ENCODE measurements at places on chromosomes 2 and 18.

DNA sequence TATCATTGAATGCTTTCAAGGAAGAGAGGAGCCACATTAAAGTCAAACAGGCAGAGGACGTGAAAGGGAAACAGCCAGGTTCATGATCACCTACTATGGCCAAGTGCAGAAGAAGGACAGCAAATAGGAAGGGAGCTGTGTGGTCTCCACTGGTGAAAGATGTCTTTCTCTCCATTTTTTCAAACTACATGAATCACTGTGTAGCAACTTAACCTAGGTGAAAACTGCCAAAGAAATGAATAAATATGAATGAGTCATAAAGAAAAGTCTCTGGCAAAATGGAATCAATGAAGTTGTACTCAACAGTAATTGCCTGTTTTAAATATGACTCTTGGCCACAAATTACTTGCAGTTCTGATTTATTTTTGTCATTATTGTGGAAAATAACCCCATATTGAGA lies 452.6 kb upstream of the PKDCC start:
- no peak for DNase-seq

GRCh38 chr18:3384664-3385563 lies 65.1 kb upstream of the TGIF1 start:
- DNase-seq = no peak

DNA sequence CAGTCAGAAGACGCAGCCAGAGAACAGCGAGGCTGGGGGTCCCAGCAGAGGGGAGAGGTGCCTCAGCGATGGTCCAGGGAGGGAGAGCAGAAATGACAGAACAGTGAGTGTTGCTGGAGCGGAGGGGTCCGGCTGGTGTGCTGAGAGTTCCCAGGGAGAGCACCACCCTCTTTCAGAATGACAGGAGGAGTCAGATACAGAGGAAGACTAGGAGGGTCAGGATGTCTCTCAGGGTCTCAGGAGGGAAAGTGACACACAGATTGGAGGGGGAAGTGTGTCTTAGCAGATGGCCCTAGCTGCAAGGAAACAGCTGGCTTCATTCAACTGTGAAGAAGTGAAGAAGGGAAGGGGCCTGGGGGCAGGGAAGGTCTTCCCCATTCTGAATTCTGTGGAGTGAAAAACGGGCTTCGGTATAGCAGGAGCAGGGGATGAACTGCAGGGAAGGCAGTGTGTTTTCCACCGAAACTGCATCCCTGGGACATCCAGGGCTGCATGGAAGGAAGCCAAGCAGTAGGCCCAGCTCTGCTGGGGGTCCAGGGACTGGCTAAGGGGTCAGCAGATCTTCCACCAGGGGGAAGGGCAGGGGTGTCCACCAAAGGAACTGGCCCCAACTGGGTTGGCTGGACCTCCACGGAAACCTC lies 90.0 kb upstream of the OTOS start:
- no peak for DNase-seq

DNA sequence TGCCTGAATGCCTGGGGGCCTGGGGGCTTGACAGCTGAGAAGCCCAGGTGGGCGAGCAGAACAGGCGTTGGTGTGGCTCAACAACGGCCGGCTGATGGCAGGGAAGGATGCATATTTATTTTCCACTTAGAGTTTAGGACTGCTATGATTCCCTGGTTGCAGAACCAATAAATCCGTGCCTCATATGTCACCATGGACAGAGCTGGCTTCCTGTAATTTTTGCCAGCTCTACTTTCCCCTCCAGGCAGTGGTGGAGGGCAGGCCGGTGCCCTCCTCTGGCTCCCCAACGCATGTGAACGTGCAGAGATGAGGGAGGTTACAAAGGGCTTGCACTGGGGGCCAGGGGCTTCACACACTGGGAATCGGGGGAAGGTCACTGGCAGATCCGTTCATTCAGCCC lies 18.2 kb downstream of the SAG start:
- DNase-seq = no peak

DNA sequence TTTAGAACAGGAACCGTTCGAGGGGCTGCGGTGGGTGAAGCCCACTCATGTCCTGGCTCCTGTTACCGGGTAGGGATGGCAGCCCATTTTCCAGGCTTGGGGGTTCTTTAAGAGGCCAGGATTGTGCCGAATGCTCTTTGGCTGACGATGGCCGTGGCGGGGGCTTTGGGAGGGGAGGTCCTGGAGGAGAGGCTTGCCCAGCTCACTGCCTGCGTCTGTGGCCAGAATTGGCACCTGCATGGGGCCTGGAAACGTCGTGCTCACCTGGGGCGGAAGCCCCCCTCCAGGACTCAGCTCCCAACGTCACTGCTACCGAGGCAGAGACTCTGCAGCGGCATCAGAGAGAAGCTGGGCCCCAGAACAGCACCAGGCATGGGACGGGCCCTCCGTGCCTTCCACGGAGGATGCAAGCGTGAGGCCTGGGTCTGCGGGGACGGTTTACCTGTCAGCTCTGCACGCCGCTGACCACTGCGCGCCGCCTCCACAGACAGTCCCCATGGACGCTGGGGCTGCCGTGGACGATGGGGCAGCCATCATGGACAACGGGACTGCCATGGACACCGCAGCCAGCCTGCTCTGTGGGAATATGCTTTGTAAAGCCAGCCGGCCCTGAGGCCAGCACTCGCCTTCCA lies 82.9 kb downstream of the NFATC1 start:
- no peak for DNase-seq

All from COR-L47 (cell line).